Ascending aorta (tissue), 2 donors: ENCODE measurements at places on chromosomes 7 and 10. TPM values are rescaled to one million over a fixed set of nuclear protein-coding genes. Genes with fewer than 3 reads are reported as not detected.
A peak's percentile ranks its signal among the peaks of the same experiment; 100 is the strongest.

DNA sequence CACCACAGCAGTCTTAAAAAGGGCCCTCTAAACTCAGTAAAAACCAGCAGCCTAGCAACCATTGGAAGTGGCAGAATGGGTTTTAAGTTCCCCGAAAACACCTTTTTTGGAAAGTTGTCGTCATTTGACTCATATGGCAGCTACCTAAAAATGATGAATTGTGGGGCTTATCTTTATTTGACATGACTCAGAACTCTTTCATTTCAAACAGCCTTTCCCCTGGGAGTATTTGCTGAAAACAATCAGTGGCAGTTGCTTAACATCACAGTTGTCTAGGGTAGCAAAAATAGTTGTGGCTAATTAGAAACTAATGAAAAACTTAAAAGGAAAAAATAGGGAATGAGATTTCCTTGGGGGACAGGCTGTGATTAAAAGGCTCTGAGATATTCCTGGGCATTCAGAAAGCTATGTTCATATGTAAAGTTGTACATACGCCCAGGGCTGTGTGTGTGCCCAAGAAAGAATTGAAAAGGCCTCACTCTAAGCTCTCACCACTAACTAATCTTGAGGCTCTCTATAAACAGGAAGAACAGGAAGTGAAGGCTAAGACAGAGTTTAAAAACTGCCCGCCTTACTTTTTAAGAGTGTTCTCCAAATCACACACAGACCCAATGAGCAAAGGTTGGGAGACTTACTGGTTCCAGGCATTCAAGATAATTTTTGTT, 81.7 kb upstream of the HECTD2 start:
- DNase-seq: no peak

The GNB2 gene
- 500 TPM for total RNA-seq

The SAP25 gene
- total RNA-seq: 11.8 TPM

The CNNM1 gene
- total RNA-seq: not detected

GRCh38 chr7:135246191-135246825, 12.7 kb downstream of the STRA8 start:
- peak; percentile 34 for DNase-seq

DNA sequence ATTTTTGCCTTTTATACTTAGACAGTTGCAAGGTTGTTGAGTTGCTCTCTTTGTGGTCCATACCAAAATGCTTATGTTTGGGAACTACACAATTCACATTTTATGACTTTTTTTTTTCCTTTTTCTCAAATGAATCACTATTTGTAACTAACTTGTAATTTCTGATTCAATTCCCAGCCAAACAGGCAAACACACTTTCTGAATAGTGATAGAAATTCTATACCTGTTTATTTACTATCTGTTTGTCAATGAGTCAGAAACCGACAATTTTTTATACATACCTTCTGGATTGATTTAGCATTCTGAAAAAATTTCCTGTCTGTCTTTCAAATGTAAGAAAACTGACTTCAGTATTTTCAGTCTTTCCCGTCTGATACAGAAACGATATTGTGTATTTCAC, 69.1 kb downstream of the MBL2 start:
- DNase-seq: no peak

GRCh38 chr10:80322711-80323110, 33.3 kb upstream of the MAT1A start:
- no peak for DNase-seq

DNA sequence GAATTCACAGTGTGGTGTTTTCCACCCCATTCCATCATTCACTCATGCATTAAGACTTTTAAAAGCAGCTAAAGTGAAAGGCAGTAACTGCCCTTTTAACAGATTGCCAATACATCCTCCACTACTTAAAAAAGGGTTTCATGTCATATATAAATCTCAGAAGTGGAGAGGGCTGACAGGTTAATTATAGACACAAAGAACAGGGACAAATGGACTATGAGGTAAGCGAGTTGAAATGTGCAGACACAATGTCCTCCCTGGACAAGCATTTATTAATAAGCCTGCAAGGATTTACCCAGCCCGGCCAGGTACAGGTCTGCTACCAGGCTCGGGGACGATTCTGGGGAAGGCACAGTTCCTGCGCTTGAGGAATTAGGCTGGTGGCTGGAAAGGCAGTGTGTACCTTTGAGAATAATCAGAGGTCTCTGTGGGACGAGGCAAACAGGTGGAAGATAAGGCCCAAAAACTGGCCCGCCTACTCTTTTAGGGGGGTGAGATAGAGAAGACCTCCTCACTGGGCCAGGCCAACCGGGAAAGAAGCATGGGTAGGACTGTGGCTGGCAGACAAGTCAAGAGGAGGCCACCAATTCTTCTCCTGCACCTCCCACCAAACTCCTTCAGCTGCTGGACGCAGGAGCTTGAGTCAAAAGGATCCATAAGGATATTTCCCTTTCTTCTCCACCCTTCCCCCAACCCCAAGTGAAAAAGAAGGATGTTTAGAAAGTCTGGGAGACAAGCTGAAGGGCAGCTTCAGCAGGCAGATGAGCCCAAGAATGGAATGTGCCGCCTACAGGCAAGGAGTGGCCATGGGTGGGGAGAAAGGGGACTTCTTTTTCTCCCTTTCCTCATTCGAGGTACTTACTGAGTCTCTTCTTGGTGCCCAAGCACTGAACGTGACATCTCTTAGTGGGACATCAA, 1.5 kb downstream of the PDLIM1 start:
- no peak for DNase-seq

GRCh38 chr10:126042906-126043305, 146.5 kb downstream of the FANK1 start:
- no peak for DNase-seq

DNA sequence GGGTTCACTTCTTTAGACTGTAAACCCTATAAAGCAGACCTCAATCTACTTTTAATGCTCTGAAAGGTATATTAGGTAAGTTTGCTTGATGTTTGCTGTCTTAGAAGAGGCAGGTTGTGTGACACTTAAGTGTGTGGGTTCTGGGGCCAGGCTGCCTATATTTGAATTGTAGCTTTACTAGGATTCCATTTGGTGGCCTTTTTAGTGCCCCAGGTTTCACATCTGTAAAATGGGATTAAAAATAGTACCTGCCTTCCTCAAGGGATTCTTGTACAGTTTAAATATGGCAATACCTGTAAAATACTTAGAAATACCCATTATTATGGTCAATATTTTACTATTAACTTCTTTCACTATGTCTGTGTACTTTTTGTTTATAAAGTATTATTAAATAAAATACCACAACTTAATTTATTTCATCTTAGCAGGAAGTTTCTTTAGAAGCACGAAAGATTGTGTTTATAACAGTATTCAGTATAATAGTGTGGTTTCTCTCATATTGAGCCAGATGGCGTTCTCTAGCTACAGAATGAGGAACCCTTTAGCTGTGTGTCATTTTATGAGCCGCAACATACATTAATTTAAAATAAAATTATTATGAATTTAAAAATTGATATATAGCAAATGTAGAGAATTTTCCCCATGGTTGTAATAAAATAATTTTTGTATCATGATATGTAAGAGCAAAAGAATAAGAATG, 94.2 kb downstream of the CDK14 start:
- no peak for DNase-seq

DNA sequence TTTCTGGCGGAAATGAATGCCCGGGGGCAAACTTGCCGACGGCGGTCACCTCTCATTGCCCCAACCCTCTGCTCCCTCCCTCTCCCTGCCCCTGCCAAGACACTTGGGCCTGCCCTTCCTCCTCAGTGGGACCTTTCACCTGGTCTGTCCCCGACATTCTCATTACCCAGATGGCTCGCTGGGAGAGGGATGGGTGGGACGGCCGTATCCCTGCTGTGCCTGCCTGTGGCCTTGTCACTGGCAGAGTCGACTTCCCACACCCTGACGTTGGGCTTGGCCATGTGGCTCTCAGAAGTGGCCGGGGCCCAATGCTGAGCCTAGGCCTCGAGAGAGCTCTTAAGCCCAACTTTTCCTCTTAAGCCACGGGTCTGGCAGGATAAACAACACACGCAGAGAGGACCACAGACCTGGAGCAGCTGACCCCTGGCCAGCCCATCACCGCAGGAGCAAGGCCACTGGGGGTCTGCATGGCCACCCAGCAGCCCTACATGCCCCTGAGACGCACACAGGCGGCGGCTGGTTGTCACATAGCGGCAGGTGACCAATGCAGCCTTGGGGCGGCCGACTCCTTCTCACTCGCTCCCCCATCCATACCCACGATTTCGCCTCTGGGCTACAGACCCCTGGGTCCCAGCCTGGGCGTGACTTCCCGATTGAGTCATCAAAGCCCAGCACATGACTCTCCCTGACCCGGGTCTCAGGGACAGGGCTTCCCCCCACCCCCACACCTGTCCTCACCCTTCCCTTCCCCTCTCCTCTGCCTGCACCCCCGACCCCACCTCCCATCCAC, 40.1 kb downstream of the SLC29A4 start:
- DNase-seq: no peak

DNA sequence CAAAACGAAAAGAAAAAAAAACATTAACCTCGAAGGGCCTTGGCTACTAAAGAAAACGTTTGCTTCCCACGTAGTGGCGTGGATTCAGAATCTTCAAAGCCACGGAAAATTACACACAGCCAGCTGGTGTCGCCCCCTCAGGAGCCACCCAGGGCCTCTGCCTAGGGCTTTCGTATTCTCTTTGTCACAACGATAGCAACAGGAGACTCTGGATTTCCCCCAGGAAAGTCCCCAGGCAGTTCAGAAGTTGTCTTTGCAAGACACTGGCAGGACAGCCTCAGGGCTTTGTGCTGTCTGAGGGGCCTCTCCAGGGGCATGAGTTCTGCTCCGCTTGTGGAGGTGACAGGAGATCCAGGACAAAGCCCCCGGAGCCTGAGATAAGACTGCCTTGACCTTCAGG, 150.2 kb upstream of the INSYN2A start:
- DNase-seq: no peak

- no peak for DNase-seq
These were observed 118.5 kb downstream of the VTI1A start for GRCh38 chr10:112565434-112566053.

GRCh38 chr7:94129443-94130140, 125.4 kb upstream of the BET1 start:
- no peak for DNase-seq

The TMEM130 gene
- 33.6 TPM for total RNA-seq

DNA sequence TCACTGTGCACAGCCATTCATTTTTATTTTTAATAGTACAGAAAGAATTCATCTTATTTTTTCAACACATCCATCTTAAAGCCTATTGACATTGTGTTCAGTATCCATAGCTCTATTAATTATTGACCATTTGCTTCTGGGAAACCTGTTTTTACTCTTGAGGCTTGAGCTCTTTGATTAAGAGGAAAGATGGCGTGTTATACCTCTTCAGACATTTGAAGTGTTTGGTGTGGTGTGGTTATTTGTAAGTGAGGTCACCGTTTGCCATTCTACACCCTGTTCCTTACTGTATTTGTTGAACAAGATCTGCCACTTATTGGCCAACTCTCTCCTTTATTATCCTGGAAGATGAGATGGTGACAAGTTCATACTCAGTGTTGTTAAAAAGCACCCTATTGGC, 18.4 kb downstream of the C7orf57 start:
- no peak for DNase-seq

DNA sequence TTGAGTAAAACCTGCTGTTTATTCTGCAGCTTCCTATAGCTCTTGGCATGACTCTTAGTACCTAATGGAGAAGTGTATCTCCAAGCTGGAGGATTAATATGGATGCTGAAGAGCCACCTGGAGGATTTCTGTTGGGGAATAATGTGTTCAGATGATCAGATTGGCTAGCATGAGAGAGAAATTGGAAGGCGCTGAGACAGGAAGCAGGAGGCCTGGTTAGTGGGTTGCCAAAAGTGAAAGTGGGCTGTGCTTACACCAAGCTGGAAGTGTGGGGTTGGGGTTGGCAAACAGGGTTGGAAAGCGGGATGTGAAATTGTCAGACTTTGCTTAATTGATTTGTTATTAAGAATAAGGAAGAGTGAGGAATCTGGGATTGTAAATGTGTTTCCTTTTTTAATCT, 111.8 kb upstream of the PLPP4 start:
- DNase-seq: no peak

The LIPK gene
- not detected for total RNA-seq

GRCh38 chr7:137501562-137501961, 158.0 kb upstream of the PTN start:
- DNase-seq: no peak

GRCh38 chr10:12006671-12007070, 35.9 kb downstream of the UPF2 start:
- DNase-seq: no peak

The FOXI2 gene
- not detected for total RNA-seq

GRCh38 chr7:86920154-86920553, 139.3 kb downstream of the ELAPOR2 start:
- no peak for DNase-seq

DNA sequence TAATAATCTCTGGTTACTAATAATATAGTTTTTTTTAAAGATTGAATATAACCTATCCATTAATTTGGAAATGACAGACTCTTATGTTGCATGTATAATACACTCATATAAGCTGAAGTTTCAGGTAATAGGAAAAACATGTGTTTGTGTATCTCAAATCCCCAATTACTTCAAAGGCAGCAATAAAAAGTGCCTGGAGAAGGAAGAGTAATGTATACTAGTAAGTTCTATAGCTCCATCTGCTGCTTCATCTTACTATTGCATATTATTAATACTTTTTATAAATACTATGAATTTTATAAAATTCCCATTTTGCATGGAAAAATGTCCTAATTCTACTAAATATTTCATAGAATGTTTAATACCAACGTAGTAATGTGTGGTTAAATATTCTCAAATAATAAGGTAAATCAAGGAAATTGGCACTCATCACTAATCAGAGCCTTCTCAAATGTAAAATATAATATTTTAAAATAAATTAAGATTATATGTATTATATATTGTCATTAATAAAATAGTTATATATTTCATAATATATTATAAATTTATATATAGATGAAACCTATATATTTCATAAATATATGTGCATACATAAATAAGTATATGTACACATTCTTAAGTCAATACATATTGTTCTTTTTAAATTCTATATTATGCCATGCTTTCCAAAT, 311.9 kb downstream of the HGF start:
- DNase-seq: no peak

The ZNF716 gene
- not detected for total RNA-seq

DNA sequence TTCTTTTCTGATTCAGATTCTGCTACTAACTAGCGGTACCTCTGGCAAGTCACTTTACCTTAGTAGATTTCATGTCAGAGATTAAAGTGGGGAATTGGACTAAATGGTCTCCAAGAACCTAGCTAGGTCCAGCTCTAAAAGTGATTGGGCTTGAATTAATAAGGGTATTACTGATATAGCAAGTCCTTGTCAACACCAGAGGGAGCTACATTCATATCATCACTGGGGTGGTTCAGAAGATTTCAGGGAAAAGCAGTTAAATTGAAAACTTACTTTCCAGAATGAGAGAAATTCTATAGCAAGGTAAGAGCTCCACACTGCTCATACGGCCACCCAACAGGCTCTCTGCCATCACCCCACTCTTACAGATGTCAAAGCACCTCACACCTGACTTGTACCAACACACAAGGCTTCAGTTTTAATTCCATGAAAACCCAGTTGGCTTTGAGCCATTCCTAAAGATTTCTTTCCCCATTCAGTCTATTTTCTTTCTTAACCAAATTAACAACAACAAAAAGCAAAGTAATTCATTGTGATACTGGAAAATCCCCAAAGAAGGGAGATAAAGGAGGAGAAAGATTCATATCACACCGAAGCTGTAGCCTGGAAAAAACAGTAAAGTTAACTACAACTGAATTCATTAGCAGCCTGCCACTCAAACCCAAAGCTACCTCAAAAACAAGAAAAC, 38.0 kb upstream of the SPOCK2 start:
- DNase-seq: no peak

GRCh38 chr10:91127341-91128082, 93.0 kb upstream of the PCGF5 start:
- no peak for DNase-seq

The CLRN3 gene
- total RNA-seq: not detected
